ENCODE measurements at places on chromosomes 7 and 10.
A peak's percentile ranks its signal among the peaks of the same experiment; 100 is the strongest.

GRCh38 chr7:73933091-73933490, 72.1 kb downstream of the TMEM270 start:
- DNase-seq: no peak

DNA sequence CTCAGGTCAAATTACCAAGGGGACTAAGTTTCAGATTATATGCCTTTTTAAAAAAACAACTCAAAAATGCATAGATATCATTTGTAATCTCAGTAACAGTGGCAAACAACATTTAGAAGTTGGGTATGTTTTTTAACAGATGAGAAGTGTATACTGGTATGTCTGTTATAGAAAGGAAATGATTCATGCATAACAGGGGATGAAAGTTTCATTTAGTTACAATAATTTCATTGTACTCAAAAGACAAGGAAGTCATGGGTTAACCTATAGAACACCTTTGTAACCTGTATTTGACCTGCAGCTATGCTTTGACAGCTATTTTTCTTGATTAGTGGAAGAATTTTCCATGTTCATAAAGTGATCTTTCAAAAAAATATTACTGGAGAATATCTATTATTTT, 35.4 kb upstream of the FAM133B start:
- no peak for DNase-seq

DNA sequence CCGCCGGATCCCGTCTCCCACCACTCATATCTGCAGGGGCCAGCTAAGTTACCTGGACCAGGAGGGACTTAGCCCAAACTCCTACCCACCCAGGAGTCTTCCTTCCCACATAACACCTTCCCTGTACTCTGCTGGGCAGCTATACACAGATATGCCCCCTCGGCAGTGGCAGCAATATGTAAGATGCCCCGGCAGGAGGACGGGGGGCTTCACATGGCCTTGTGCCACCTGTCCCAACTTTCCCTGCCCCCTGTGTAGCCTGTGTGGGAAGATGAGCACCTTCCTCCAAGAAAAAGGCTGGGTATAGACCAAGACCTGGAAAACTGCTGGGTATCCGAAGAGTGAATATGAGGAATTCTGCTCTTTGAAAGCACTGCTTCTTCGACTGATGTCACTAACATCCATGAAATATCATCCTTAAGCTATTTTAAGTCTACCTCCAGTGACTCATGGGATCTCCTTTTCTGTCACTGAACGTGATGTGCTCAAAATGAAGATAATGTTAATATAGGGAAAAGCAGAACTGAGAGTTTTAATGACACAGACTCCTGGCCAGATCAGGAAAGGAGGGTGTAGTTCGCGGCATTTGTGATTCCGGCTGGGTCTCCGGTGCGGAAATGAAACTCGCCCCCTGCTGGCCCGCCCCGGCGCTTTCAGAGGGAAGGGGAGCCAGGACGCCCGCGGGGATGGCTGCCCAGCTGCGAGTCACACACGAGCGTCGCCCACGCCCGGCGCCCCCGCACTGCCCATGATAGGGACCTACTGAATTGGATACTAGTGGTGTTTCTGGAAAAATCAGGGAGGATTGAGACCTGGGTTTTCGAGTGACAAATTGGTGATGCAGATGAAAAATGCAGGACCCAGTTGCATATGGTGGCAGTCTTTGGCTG, 256.9 kb upstream of the NFE2L3 start:
- DNase-seq: peak; percentile 79

- no peak for DNase-seq
Measured at GRCh38 chr7:132225216-132226030, 350.8 kb downstream of the PLXNA4 start.

- no peak for DNase-seq
Measured at GRCh38 chr7:127769137-127769536, 117.1 kb downstream of the SND1 start.

DNA sequence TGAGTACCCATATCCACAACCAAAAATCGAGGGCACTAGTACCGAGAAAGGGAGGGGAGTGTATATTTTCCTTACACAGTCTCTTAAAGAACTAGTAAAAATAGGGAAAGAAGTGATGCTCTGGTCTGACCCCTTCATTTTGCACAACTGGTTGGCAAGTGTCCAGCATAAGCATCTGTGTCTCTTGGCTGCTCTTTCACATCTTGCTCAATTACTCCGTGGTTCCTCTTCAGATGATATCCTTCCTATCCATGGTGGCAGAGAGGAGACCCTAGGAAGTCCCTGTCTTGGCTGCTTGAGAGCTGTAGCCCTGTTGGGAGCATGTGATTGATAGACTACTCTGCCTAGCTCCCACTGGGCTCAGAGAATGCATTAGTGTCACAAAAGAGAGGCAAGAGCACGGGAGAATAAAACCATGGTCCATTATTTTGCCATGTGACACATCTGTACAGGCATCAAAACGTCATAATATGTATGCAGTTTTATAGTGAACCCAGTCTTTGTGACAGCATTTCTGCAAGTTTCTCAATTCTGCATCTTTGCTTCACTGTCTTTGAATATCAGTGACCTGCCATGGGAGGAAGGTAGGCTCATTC, 111.8 kb upstream of the ANKRD1 start:
- DNase-seq: no peak

DNA sequence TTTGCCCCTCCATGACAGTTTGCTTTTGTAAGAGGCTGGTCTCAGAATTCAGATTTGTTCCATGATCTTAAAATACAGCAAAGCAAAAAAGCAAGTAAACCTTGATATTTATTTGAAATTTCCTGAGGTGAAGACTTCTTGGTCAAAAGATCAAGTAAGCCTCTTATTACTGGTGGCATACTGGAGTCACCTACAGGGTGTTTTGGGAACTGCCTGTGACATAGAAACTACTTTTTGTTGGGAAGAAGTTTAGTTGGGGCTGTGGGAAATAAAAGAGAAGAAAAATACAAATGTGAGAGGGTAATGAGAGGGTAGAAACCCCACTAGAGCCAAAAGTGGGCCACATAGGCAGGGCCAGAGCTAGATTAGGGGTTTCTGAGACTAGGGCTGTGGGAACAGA, 217.9 kb downstream of the OTUD1 start:
- DNase-seq: peak; percentile 29

- DNase-seq: no peak
Measured at GRCh38 chr10:116608686-116609594, 11.8 kb upstream of the PNLIPRP2 start.

All from endothelial cell (in vitro differentiated cells).